ENCODE measurements at places on chromosomes 16 and 17.

- DNase-seq = no peak
These were observed 23.9 kb upstream of the CLEC18A start for GRCh38 chr16:69927056-69927757.

GRCh38 chr17:8175795-8176196 lies 384 bp downstream of the TMEM107 start:
- no peak for DNase-seq

DNA sequence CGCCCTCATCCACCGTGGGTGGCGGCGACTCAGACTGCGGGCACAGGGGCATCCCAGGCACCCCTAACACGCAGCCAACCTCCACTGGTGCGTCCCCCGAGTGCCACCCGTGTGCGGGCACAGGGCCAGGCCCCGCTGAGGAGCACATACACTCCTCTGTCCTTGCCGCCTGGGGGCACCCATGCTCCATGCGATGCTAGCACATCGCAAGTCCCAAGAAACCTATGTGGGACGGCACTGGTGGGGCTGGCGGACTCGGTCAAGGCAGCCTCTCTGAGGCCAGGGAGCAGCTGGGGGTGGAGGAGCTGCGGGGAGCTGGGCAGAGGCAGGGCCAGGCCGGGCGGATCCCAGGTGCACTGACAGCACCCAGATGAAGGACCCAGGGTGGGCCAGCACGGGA lies 4.0 kb downstream of the ZNF598 start:
- no peak for DNase-seq

DNA sequence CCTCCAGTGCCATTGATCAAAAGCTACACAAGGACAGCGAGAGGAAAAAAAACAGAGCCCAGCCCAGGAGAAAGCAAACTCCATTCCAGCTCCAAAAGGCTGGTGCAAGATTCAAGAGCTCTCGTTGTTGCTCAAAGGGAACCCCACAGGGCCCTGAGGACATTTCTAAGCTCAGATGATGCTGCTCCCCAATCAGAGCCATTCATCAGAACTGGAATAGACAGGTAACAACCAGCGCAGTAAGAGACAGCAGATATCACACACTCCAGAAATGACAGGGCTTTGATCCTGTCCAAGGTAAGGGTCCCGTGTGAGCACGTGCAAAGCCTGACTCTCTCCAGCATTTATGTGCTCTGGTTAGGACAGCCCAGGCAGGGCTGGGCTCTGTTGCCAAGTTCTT lies 20.1 kb downstream of the PMP22 start:
- DNase-seq = no peak

- no peak for DNase-seq
These were observed 4.0 kb upstream of the TMEM88 start for GRCh38 chr17:7850701-7851437.

GRCh38 chr17:59433586-59433985 lies 102.1 kb downstream of the YPEL2 start:
- DNase-seq = no peak

DNA sequence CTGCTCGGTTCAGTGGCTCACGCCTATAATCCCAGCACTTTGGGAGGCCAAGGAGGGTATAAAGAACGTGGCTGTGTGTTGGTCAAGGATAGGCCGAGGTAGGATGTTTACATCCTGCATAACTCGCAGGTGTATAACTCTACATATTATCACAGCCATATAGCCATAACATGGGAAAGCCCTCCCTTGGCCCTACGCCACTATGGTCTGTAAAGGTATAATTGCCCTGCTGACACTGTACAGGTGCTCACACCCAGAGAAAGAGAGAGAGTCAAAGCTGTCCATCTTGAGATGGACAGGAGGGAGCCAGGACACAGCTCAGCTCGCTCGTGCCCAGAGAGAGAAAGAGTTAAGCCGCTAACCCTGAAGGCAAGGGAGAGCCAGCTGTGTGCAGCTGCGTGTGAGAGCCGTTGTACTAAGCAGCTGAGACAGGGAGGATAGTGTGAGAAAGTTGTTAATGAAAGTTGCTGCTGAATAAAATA lies 30.4 kb upstream of the DHX8 start:
- DNase-seq = no peak

GRCh38 chr17:29246628-29247027 lies at the start of gene CRYBA1:
Gene CRYBA1 (plus strand): TSS chr17:29246859. CDS start chr17:29246864, 5 bp downstream.
- no peak for DNase-seq

DNA sequence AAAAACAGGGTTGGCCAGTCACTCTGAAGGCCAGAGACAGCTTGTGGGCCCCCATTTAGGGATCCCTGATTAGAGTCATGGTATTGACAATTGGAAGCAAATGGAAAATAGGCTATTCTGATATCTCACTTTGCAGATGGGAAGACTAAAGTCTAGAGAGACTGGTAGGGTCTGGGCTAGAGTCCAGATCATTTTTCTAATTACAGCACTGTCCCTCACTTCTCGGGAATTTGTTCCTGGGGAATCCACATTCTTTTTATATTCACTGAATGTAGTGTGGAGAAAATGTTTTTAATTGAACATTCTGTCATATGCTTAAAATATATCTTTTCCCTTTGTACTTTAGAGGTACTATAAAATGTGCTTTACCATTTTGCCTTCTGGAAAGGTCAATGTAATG lies 1.1 kb downstream of the KATNIP start:
- no peak for DNase-seq

GRCh38 chr17:8788998-8789397 lies 10.2 kb downstream of the MFSD6L start:
- no peak for DNase-seq

GRCh38 chr17:77217123-77217522 lies 76.4 kb downstream of the SEC14L1 start:
- DNase-seq = no peak

- DNase-seq = no peak
These were observed 30.1 kb downstream of the PRKCB start for GRCh38 chr16:23865853-23866252.

DNA sequence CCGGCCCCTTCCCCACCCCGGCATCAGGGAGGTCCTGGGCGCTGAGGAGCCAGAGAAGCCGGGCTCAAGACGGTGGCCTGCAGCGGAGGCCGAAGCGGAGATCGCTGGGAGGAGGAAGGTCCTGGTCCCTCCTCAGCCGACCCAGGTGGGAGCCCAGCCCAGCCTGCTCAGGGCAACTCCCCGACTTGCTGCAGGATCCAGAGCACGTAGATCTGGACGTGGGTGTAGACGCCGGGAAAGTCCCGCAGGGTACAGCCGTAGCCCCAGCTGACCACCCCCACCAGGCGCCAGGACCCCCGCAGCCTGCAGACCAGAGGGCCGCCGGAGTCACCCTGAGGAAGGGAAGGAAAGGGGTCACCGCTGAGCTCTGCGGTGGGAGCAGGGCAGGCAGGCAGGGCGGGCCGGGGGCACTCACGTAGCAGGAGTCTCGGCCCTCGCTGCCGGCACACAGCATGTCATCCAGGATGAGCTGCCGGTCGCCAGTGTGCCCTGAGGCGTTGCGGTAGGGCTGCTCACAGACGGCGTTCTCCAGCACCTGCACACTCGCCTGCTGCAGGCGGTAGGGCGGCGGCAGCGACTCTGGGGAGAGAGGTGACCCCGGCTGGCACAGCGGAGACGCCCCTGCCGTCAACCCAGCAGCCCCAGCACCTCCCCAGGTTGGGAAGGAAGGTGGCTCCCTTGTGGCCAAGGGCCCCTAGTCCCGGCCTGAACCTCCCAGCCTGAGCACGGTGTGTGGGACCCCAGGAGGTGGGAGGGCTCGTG lies 5.4 kb downstream of the TPSD1 start:
- no peak for DNase-seq

- no peak for DNase-seq
These were observed 170.2 kb upstream of the SALL1 start for GRCh38 chr16:51321251-51321650.

- DNase-seq = no peak
These were observed 742 bp upstream of the NUTF2 start for GRCh38 chr16:67846063-67846319.

Data from T-helper 1 cell (primary cell).